Activated T-helper 9 cell treated with anti-CD3 and anti-CD28 coated beads, Interleukin-2, amount 50 U/mL, for 16 hours (primary cell): ENCODE measurements at places on chromosomes 4 and X.

GRCh38 chrX:109199726-109200125 lies 282.2 kb downstream of the GUCY2F start:
- DNase-seq, result no peak

GRCh38 chr4:11436084-11436483 lies 7.4 kb upstream of the HS3ST1 start:
- no peak for DNase-seq

DNA sequence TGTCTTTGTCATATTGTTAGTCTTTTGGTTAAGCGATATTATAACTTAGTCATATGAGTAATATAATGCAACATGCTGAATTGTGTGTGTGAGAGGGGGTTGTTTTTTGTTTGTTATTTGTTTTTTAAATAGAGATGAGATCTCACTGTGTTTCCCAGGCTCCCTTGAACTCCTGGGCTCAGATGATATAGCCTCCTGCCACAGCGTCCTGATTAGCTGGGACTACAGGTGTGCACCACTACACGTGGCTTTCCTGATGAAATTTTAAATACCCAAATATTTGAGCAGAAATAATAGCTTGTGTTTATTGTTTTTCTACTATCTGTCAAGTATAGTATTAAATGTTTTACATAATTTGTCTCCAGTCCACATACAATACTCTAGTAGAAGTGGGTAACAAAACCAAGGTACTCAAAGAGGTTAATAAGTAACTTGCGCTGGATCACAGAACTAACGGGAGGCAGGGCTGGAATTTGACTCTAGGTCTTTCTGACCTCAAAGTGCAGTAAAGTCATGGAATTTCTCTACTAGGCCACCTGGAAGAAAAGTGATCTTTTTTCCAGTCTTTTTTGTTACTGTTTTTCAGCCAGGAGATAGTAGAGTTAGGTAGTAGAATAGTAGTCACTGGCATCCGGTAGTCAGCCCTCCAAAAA lies 47.8 kb downstream of the CLCN3 start:
- no peak for DNase-seq

DNA sequence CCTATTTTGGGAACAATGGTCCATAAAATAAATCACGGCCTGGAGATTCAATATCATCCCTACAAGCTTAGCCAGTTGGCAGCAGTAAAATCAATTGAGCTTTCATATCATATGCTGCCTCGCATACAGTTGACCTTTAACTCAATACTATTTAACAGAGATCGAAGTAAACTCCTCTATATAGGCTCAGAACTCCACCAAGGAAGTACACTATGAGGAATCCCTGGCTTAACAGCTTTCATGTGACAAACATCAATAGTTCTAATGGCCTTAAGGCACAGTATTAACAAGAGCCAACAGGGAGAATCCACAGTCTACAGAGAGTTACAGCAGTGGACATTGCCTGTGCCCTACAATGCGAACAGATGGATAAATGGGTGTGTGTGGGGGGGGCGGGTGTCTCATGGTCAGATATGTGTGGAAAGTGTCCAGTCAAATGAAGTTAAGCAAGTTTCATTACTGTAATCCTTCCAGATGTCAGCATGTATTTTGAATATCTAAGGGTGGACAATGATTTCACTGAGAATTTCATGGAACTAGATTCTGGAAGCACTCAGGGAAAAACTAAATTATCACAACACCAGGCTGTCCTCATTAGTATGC lies 98.2 kb upstream of the FAM9B start:
- DNase-seq, result no peak

DNA sequence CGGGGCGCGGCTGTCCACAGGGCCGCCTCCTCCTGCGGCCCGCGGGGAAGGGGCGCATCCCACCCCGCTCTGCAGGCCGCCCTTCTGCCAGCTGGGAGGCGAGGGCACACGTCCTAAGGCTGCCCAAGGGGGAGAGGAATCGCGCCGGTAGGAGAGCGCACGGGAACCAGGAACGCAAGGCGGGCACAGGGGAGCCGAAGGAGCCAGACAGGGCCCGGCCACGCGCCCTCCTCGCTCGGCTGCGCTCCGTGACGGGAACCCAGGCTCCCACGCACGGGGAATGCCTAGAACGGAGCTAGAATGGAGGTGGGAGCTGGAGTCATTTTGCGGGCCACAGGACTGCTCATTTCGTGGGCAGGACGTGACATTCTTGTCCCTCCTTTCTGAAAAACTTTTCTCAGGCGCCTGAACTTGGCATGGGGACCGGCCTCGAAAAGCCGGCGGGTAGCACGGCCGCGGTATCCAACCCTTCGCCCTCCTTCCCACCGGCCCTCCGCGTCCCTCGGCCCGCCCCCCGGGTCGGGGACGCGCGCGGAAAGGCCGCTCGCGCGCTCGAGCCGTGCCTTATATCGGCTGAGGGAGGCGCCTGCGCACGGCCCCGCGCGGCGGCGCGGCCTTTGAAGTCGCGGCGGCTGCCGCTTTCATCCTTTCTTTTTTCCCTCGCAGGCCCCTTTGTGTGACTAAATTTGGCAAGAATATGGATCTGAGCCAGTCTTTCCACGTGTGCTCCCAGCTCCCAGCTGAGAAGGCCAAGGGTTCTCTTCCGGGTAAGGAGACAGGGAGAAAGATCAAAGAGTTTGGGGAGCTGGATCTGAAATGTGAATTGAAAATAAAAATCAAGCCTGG lies 4.2 kb upstream of the LEF1 start:
- peak; percentile 53 for DNase-seq

GRCh38 chr4:7559741-7560395 lies 125.1 kb upstream of the PSAPL1 start:
- DNase-seq, result no peak

DNA sequence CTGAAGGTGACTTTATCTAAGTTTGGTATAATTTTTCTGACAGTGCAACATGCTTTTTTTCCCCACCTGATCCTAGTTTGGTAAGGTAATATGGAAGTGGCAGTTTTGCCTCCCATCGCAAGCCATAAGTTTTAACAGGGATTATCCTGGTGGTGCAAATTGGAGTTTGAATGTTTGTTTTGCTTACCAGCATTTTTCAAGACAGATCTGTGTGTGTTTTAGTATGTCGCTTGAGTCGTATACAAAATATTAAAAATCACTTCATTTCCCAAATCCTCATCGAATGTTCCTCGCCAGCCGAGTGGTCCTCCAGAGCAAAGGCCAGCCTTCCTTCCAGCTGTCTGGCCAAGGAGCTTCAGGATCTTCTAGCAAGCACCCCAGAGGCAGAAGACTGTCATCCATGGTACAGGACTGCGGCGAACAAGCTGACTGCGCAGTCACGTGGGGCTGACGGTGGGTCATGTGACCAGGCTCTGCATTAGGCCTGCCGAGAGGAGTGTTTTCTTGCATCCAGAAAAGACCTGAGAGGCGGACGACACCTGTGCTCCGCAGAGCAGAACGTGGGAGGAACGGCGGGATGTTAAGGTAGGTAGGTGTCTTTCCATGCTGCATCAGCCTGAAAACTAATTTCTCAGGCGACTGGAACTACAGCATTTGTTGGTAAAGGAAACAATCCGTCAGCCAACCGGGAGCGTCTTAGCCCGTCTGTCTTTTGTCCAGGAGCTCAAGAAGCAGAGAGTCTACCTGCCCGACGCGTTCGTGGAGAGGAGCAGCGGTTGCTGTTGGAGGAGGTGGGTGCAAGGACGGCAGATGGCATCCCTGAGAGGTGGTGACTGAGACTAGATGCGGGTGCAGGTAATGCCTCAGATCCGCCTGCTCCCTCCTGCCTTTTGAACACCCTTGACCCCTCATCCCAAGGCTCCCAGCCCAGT lies at the start of gene GPRASP3:
Gene GPRASP3, plus strand, starts transcription at position 507 of the 932 bp plus-strand sequence. CDS start 28,253 bp downstream, outside the sequence.
- DNase-seq, result peak; percentile 60

- no peak for DNase-seq
Measured at GRCh38 chr4:99617374-99617773, 40.3 kb downstream of the C4orf54 start.

GRCh38 chr4:95317085-95317793 lies 231.5 kb downstream of the UNC5C start:
- no peak for DNase-seq

GRCh38 chrX:107726816-107727534 lies 48.6 kb downstream of the TSC22D3 start:
- DNase-seq, result no peak

DNA sequence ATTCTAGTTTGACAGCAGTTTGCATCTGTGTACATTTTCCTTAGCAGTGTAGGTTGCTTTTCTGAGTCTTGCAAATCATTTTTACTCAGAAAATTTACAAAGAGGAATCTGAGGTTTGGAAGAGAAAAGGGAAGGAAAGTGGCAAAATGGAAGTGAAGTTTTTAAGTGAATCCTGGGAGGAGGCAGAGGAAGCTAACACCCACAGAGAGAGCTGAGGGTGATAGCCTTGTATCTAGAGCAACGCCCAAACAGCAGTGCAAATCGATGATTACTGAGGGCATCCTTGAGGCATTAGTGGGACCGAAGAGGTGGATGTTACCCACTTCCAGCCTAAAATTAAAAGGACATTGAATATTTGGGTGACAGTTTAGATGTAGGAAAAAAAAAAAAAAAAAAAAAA lies 31.8 kb downstream of the KLF3 start:
- DNase-seq, result no peak

GRCh38 chr4:23163647-23164436 lies 471.1 kb downstream of the GBA3 start:
- DNase-seq, result no peak

DNA sequence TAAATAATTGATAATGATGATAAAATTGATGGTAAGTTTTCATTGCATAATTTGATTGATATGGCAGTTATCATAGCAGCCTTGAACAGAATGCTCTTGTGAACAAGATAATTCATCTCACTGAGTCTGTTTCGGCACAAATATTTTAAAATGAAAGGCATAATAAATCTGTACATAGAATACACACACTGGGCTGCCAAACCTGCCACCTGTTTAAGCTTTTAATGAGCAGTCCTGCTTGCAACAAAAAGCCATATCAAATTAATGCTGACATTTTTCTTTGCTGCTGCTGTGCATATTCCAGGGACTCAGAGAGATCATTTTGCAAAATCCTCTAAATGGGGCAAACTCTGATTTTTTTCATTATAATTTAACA lies 201.1 kb downstream of the ARHGAP24 start:
- no peak for DNase-seq

DNA sequence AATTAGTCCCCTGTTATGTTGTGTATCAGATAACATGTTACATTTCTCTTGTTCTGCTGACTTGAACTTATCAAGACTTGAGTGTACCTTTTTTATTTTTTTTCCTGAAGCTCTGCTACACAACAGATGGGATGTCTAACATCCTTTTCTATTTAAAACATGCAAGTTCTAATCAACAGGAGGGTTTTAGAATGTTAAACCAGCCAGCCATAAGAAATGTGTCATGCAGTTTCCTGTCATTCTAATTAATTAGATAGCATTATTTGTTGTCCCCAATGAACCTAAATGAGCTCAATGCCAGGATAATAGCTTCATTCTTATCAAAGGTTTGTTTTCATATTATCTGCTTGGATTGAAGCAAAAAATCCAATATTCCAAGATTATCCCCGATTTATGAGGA lies 958.2 kb downstream of the PCDH7 start:
- DNase-seq, result no peak

DNA sequence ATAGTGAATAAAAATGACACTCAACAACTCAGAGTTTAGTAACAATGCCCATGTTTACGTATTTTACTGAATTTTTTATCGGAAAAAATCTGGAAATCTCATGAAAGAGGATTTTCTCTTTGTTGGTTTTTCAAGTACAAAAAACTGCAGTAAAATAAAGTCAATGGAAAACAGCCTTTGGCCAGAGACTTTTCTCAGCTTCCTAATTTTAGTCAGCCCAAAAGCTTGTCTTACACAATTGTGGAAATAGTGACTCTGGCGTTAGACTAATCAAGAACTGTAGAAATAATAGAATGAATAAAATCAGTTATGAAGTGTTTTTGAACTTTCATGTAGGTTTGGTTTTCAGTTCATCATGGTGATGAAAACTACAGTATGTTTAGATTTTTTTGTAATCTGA lies 234.7 kb downstream of the DKK2 start:
- no peak for DNase-seq

GRCh38 chr4:128776794-128777216 lies 32.7 kb upstream of the JADE1 start:
- no peak for DNase-seq

DNA sequence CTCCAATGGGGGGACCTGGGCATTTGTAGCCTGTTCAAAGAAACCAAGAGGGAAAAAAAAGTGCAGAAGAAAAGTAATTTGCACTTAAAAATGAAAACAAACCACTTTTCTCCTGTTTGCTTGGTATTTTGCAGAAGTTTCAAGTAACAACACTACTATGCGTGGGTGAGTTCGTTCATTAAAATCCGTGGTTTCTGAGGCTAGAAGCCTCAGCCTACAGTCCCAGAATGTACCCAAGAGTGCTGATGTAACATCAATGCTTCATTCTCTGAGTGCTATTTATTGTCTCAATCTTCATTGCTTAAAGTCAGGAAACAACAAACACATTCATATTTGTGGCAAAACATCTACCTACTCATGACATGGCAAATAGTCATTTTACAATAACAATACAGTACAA lies 29.2 kb downstream of the LGI2 start:
- no peak for DNase-seq

- DNase-seq, result peak; percentile 40
Measured at GRCh38 chr4:113869743-113870375, 108.3 kb upstream of the CAMK2D start.

DNA sequence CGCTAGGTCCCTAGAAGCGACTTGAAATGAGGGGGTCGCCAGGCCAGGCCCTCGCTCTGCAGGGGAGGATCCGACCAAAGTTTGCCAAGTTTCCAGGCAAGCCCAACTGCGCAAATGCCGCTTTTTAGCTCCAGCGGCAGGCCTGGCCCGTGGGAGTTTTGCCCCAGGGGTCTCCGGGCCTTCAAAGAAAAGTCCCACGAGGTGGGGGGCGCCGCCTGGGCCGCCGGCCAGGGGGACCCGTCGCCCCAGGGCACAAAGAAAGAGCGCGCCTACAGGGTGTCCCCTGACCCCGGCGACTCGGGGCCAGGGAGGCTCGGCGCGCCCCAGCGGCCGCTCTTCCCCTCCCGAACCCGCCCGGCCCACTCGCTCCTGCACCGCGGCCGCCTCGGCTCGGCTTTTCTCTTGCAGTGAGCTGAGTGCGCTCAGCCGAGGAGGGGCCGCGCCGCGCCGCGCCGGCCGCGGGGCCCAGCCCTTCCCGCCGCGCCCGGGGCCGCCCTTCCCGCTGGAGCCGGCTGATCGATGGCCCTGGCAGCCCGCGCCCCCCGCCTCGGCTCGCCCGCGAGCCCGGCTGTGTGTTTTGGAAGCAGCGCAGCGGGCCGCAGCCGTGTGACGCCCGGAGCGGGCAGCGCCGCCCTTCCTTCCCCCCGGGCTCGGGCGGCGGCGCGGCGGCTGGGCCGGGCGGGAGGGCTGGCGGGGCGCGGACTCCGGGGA lies 754 bp upstream of the KLF3 start:
- DNase-seq, result no peak

- DNase-seq, result no peak
Measured at GRCh38 chr4:3877236-3877635, 111.1 kb downstream of the ADRA2C start.

DNA sequence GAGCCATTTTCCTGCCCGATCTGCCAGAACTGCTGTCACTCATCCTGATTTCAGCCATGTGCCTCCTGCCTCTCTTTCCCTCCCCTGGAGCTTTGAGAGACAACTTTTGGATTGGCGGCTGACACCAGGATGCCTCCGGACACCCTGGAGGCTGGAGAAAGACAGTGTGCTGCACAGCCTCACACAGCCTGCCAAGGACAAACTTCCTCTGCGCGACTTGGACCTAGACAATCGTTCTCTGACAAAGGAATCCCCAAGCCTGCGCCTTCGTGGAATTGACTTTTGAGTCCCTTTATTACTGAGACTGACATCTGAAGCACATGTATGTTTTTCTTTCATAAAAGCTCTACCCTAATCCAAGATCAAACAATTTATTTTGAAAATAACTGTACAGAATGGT lies 10.8 kb upstream of the LDB2 start:
- no peak for DNase-seq

GRCh38 chr4:110107866-110108265 lies 90.5 kb downstream of the ELOVL6 start:
- DNase-seq, result no peak
